ENCODE measurements at places on chromosomes 5 and 9. TPM values are rescaled to one million over a fixed set of nuclear protein-coding genes. Genes with fewer than 3 reads are reported as not detected.

Gene SV2C
- total RNA-seq, result 3.7 TPM

GRCh38 chr5:82862711-82863110, 214.5 kb downstream of the TMEM167A start:
- DNase-seq, result no peak

DNA sequence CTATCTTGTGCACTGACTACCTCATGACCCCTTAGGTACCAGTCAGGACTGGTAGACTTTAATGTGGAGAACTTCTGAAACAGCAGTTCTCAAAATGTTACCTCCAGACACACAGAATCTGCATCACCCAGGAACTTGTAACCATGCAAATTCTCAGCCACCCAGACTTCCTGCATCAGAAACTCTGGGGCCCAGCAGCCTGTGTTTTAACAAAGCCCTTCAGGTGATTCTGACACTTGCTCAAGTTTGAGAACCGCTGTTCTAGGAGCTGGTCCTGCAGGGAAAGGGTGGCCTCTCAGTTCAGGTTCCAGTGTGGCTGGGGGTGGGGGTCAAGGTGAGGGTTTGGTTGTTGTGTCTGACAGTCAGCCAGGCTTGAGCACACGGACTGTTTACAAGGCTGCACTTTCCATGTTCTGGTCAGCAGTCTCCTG, 28.4 kb downstream of the ZFP62 start:
- DNase-seq, result no peak

Gene LCN15
- not detected for total RNA-seq

DNA sequence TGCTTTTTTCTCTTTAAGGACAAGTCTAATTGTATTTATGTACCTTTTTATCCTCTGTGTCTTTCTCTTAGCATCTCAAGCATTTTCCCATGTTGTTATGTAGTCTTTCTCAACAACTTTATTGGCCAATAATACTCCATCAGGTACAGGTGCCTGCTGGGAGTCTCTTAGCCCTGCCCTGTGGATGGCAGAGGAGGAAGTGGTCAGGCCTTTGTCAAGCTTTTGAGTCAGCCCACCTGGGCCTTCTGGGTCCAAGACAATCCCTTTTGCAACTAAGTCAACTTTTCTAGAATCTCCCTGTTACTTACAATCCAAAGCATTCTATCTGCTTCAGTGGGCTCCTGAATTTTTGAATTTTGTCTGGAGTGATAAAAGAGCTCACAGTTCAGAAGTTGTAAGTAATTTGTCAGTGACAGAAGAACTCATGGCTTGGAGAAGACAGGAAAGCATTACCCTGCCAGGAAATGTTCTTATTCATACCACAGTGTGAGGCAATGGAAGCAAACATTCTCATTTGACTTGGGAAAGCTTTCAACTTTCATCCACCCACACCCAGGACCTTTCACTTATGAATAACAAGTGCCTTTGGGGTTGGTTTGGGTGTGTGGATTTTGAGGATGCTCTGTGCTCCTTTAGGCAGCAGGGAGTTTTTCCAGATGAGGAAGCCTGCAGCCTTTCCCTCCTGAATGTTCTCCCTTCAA, 200.0 kb upstream of the S1PR3 start:
- DNase-seq, result no peak

Gene FST
- total RNA-seq, result 10.0 TPM

DNA sequence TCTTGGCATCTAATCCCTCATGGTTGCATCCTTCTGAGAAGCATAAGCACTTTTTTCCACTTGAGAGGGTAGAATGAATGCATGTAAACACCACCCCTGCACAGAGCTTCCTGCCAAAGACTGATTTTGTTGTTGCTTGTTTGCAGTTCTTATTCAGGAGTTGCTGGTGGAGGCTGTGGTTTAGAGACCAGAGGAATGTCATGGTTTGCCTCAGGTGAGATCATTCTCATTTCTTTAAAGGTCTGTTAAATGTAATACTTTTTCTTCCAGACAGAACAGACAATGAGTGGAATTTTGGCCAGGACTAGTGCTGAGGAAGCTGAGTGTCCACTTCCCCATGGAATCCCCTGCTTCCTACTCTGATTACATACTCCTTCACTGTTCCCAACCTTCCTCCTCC, 3.2 kb upstream of the TNC start:
- DNase-seq, result no peak

Gene SLC45A2
- 0.58 TPM for total RNA-seq

DNA sequence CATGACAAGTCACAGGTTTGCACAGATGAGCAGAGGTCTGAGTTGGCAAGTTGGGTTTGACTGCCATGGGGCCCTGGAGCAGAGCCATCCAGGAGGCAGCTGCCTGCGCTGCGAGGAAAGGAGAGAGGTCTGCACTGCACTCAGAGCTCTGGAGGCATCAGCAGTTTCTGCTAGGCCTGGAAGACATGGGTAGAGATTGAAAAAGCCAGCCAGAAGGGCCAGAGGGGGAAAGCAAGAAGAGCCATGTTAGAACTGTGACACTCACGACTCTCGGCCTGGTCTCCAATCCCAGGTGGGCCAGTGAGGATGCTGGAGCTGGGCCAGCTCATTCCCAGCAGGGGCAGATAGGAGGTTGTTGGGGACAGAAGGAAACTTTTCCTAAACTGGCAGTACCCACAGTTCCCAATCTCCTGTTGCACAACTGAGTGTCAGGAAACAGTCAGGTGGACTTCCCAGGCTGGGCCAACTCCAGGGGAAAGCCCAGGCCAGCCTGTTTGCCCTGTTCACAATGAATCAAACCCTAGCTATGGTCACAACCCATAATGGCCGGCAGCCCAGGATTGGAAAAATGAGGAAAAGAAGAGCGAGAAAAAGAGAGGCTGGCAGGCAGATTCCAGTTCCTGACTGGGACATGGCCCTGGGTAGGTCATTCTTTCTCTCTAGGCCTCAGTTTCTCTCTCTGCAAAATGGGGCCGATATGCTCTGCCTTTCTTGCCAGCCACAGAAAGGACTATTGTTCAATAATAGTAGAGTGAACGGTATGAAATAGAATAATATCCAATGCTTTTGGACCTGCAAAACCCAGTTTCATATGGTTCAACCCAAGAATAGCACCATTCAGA, 7.8 kb upstream of the ORM1 start:
- peak; percentile 12 for DNase-seq

DNA sequence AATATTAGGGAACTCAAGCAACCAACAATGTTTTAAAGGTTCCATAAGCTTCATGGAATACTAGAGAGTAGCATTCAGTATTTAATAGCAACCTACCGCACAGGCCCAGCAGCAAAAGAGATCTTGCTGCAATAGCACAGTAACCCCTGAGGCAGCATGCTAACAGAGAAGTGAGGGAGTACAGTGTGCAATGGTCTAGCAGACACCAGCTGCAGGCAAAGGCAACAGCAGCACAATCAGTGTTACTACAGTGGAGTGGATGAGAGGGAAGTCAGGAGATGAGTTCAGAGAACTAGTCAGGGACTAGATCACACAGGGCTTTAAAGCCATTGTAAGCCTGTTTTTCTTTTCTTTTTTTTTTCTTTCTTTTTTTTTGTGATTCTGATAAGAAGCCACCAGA, 2.8 kb downstream of the TICAM2 start:
- DNase-seq, result no peak

DNA sequence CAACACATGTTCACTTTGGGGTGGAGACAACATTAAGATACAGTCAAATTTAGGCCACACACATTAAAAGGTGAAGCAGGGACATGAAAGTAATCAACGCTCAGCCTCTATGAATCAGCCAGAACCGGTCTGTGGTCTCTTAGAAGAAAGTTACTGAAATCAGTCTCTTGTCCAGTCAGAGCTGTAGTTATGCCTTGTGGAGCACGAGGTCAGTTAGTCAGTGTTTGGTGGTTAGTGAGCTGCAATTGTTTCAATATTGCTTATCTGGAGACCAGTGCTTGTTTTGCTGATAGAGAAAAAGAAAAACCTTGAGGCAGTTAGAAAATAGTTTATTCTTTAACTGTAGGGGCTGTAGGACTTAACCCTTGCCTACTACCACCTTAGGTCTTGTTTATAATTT, 157.8 kb upstream of the RASEF start:
- no peak for DNase-seq

GRCh38 chr5:482506-482905, 39.5 kb downstream of the EXOC3 start:
- no peak for DNase-seq

Gene FBP1
- 0.29 TPM for total RNA-seq

Gene FOXD4L4
- not detected for total RNA-seq

DNA sequence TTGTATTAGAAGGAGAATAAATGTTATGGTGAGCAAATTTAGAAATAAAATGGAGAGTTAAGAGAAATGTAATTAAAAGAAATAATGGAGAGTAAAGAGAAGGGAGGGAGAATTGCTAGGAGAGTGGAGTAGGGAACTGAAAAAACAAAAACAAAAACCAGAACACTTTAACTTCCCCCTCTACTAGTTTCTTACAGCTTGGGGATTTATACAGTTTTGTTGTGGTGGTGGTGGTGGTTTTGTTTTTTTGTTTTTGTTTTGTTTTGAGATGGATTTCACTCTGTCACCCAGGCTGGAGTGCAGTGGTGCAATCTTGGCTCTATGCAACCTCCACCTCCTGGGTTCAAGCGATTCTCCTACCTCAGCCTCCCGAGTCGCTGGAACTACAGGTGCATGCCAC, 322.4 kb downstream of the TMEM167A start:
- no peak for DNase-seq

GRCh38 chr5:109324351-109324750, 85.4 kb downstream of the PJA2 start:
- DNase-seq, result no peak

- DNase-seq, result peak; percentile 13
These were observed 21.5 kb downstream of the EXOC3 start for GRCh38 chr5:464446-464842.

Gene AHRR
- 0.26 TPM for total RNA-seq

Gene ERAP2
- total RNA-seq, result 29.2 TPM

Gene ZCCHC10
- 25.7 TPM for total RNA-seq

DNA sequence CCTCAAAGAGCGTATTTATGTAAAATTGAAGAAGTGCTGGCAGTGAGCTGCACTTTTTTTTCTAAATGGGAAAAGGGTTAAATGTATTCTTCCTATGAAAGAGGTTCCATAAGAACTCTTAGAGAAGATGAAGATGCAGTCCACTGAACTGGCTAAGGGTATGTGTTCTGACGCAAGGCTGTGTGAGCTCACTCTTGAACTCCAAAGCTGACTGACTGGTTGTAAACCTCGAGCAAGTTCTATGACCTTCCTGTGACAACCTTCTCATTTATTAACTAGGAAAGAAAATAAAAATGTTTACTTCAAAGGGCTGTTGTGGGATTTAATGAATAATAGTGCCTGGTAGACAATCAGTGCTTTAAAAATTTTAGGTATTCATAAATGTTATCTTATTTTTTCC, 46.7 kb downstream of the POC5 start:
- DNase-seq, result no peak

GRCh38 chr9:78014776-78015175, 16.8 kb downstream of the GNAQ start:
- DNase-seq, result no peak

DNA sequence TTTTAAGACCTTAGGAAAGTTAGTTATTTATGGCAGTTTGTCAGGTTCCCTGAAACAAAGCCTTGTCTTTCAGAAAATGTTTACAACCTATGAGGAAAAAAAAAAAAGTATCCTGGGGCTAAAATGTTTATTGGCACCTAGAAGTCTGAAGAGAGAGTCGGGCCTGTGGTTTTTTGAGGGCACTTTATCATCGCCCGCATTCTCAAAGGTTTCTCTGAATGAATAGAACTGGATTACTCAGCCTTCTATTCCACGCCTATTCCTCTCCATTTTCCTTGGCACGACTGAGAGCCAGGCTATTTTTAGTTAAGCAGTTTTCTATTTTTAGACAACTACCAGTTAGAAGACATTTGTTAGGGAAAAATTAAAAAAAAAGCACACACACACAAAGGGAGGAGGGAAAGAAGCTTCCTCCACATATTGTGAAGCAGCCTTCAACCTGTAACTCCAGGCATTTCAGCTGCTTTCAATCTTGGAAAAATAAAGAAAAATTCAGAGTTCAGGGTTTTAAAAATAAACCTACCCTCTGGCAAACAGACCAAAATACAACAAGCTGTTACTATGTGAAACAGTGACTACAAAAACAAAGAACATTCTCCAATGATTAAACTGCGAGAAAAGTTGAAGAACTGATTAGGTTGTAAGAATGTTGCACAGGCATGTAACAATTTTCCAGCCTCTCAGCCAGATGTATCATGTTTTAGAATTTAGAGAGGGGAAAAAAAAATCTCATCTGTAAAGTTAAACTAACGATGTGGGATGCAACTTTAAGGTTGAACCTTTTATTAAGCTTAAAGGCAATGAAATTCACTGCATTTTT, 97.0 kb downstream of the MEF2C start:
- peak; percentile 28 for DNase-seq

Gene SLCO6A1
- not detected for total RNA-seq

DNA sequence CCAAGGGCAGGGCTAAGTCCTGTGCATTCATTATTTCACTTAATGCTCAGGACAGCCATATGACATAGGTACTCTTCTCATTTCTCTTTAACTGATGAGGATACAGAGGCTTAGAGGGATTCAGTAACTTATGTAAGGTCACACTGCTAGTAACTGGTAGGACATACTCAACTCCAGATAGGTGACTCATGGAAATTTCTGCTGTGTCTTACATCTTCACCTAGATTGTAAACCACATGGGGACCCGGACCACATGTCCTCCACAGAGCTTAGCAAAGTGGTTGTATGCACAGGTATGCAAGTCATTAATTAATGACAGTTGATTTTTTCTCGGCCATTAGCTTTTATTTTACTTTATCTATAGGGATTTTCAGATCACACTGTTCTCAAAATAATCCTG, 29.3 kb downstream of the SLC1A1 start:
- DNase-seq, result no peak

DNA sequence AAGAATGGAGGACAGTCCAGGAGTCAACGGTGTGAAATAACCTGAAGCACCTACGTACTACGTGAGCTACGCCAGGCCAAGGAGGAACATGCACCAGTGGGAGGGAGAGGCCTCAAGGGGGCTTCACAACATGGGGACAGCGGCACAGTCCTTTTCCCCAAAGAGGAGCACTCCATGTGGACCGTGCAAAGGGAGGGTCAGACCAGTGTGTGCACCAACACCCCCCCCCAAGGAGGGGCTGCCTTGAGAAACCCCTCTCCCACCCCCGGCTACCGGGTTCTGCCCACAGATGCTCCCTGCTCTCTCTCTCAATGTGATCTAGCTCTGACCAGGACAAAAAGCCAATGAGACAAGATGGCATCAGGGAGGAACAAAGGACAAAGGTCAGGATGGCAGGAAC, 68.6 kb downstream of the PRRT1B start:
- DNase-seq, result no peak

- no peak for DNase-seq
These were observed 978 bp upstream of the RGS14 start for GRCh38 chr5:177356746-177357145.

GRCh38 chr5:96778409-96778808, 29.3 kb downstream of the ERAP1 start:
- no peak for DNase-seq

- no peak for DNase-seq
These were observed 11.7 kb downstream of the B4GALT1 start for GRCh38 chr9:33155393-33155792.

Gene AK1
- 6.1 TPM for total RNA-seq

DNA sequence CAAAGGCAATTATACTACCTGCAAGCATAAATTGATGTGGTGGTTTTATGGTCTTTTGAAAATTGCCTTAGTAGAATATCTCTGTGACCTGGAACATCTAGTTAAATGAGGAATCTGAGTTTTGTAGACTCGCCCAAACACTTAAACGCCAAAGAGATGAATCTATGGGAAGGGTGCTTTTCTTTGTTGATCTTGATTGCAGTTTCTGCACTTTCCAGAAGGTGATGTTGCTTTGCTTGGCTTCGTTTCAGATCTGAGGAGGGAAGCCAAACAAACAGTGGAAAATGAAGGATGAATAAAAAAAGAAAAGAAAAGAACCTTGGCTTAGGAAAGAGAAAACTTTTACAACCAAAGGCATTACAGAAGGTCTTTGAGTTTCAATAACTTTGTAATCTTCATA, 1021.2 kb downstream of the NR2F1-AS1 start:
- no peak for DNase-seq
